ENCODE measurements at places on chromosomes 7 and 10.

DNA sequence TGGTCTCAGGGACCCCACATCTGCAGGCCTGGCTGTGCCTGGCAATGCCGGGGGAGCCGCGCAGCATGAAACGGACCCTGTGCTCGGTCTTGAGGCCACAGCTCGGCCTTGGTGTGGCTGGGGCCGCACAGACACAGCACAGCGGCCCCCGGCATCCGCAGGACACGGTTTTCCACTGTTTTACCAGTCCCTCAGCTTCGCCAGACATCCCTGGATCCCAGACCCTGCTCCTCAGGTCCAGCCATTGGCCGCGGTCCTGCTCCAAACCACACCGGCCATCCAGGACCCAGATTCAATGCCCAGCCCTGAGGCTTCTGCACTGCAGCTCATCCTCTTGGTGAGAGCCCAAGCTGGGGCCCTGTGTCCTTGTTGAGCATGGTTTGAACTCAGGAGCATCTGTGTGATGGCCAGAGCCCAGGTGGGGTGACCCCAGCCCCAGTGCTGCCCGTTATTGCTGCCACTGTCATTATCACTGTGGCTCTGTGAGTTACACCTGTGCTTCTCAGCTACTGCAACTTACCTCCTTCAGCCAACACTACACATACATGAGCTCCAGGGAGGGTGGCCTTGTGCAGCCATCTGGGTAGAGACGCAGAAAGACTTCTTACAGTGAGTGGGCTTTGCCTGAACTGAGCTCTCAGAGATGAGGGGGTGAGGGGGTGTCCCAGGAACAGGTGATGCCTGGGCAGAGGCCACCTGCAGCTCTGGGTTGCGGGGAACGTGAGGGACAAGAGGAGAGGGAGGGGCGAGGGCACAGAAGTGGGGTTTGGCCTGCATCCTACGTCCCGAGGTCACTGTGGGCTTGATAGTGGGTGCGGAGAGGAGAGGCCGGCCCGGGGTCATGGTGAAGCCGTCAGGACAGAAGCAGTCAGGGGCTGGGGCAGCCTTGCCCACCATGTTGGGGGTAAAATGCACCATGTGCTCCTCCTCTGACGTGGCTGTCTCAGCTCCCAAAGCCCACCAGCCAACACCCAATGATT lies 567.6 kb downstream of the PTPRN2 start:
- no peak for DNase-seq

DNA sequence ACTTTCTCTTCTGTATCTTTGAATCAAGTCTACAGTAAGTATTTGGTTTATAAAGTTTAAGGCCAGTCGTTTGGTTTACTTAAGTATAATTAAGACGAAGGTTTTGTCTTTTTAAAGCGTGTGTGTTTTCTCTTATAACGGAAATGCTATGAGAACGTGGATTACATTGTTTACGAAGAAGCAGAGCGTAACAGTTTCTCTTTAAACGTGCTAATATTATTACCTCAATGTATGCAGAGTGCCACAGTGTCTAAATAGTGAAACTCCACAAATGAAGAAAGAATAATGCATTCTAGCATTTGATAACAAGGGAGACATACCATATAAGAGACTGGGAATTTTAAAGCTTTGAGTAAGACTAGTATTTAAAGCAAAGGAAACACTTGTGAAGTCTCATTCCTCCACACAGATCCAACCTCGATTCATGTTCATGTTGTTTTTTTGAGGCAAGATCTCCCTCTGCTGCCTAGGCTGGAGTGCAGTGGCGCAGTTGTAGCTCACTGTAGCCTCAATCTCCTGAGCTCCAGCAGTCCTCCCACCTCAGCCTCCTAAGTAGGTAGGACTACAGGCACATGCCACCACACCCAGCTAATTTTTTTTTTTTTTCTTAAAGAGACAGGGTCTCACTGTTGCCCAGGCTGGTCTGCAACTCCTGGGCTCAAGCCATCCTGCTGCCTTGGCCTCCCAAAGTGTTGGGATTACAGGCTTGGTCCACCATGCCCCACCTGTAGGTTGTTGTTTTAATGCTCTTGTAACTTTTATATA lies 75.1 kb downstream of the ANKRD61 start:
- peak; percentile 25 for DNase-seq

- DNase-seq: no peak
Measured at GRCh38 chr10:131090761-131091661, 220.5 kb downstream of the TCERG1L start.

GRCh38 chr10:15856328-15857015 lies 3.8 kb downstream of the MINDY3 start:
- no peak for DNase-seq

- no peak for DNase-seq
Measured at GRCh38 chr10:106502641-106503040, 661.9 kb downstream of the SORCS1 start.

GRCh38 chr10:24897326-24897926 lies 55.0 kb downstream of the PRTFDC1 start:
- no peak for DNase-seq

DNA sequence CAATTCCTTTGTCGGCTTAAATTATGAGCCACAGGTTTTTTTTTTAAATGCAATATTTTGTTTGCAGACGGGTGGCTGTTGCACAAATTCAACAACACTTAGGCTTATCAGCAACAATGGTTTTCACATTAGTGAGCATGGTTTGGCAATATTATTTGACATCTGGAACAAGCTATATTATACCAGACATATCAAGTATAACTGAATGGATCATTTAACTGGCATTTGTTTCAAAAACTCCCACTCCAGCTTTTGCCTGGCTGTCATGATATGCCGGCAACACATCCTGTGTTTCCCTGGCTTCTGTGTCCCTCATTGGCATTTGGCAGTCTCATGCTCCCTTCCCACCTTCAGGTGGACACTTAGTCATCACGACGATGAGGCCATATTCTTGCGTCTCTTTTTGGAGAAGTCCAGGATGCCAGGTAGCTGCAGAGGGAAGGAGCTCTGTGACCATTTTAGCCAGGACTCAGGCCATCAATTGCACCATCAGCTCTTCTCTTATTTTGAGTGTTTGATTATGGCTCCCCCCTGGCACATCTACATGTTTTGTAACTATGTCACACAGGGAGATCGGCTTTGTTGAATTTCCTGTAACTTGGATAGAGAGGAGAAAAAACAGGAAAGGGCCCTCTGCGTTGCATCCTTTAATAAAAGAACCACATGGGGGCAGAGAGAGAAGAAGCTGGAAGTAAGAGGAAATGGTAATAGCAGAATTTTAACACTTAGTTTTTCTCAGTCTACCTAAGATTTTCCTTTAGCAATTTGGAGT lies 413.9 kb downstream of the LRMDA start:
- DNase-seq: no peak

DNA sequence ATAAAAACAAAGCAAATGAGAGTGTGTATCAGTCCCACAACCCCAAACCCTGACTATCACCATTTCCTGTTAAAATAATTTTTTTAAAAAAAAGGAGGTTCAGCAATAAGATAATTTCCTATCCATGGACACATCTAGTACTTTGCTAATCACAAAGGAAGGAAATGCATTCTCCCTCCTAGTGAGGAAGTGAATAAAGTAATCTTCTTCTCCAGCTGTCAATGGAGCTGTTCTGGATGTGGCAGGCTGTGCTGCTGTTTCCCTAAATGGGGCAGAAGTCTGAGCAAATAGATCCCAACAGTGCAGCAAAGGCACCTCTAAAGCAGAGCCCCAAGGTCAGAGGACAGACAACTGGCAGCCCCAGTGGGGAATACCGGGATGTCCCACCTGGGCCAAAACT lies 540.0 kb downstream of the KCNMA1 start:
- no peak for DNase-seq

GRCh38 chr10:84743483-84743882 lies 415.1 kb downstream of the CCSER2 start:
- no peak for DNase-seq

GRCh38 chr10:31318382-31318853 lies 598 bp upstream of the ZEB1 start:
- peak; percentile 87 for DNase-seq

DNA sequence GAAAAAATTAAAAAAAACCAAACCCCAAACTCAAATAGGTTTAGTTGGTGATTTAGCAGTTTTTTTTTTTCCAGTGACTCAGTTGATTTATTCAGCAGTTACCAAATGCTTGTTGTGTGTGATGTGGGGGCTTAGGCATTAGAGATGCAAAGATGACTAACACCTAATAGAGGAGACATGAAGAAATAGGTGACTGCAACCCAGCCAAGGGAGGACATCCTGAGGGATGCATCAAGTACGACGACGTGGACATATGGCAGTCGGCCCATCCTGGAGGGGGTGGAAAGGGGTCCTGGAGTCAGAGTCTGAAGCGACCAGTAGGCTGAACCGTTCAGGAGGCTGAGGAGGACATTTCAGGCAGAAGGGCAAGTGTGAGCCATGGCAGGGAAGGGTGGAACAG lies 35.5 kb downstream of the LRMDA start:
- DNase-seq: no peak

- DNase-seq: no peak
Measured at GRCh38 chr10:95814011-95814727, 58.2 kb downstream of the ENTPD1 start.

DNA sequence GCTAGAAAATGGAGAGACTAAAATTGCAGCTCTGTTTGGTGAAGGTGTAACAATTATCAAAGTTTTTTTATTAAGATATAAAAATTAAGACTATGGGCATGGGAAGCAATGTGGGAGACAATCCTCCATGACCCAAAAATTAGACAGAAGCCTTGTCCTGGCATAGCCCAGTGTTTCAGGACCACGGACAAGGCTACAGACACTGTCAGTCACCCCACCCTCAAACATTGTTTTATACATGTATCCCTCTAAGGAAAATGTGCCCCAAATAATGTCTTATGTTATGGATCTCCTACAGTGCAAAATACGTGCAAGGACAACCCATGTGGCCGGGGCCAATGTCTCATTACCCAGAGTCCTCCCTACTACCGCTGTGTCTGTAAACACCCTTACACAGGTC lies 24.0 kb downstream of the HABP2 start:
- no peak for DNase-seq

DNA sequence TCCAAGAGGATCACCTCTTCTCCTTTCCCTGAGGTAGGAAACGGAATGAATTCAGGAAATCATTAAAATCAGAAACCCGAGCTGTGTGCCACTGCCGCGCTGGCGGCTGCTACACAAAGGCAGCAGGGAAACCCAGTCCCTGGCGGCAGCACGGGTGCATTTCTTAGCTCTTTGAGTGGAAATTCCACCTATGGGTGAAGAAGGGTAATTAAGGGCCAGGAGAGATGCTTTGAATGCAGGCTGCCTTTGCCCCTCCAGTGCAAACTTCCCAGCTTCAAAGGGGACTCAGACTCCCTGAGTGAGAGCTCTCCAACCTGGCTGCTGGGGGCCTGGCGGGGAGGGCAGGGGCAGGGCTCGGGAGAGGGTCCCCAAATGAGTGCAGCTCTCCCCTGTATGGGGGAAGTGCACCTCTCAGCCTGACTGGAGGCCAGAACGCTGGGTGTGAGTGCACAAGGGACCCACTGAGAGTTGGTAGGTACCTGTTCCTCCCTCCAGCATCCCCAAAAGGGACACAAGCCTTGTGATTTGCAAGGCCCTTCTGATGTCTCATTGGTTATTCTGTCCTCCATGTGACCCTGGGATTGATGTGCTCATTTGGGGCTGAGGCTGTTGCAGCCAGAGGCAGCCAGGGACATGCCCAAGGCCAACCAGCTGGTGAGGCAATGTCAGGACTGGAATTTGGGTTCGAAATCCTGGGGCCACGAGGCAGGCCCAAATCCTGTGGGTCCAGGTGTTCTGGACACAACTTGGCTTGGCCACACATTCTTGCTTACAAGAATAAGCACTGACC lies 16.3 kb upstream of the ZMIZ1 start:
- no peak for DNase-seq

- DNase-seq: no peak
Measured at GRCh38 chr7:122412883-122413282, 108.3 kb upstream of the FEZF1 start.

- no peak for DNase-seq
Measured at GRCh38 chr7:2259480-2259879, 17.5 kb downstream of the NUDT1 start.

GRCh38 chr7:38020121-38020785 lies 99.8 kb downstream of the EPDR1 start:
- no peak for DNase-seq

DNA sequence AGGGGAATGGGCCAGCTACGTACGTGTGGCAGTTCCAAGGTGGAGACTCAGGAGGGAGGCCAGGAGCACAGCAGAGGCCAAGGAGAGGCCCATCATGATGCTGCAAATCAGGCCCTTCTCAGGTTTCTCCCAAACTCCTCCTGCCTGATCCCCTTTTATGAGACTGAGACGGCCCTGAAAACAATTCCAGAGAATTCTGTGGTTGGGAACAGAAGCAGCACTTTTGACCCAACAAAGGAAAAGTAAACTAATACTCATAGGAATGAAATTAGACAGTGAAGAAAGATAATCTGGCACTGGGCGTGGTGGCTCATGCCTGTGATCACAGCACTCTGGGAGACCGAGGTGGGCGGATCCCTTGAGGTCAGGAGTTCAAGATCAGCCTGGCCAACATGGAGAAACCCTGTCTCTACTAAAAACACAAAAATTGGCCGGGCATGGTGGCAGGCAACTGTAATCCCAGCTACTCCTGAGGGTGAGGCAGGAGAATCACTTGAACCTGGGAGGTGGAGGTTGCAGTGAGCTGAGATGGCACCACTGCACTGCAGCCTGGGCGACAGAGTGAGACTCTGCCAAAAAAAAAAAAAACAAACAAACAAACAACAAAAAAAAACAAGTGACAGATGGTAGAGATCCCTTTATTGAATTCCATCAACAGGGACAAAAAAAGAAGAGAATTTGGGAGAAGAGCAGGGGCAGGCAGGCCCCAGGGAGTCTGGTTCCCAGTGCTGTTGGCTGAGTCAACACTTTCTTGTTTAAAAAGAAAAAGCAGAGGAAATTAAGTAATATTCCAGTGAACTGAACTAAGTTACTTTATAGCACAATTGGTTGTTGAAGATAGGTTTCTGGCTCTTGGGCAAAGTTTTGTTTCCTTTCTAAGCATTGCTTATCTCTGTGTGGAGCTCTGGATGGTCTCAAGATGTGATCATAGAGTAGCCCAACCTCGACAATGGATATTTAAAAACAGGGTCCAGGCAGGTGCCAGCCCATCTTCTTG lies at the start of gene CCL26:
Gene CCL26 (minus strand): TSS at position 131 of the 997 bp plus-strand sequence. CDS start 35 bp downstream, at position 96.
- DNase-seq: no peak

- no peak for DNase-seq
Measured at GRCh38 chr7:91519241-91520158, 255.3 kb downstream of the FZD1 start.

- DNase-seq: no peak
Measured at GRCh38 chr10:36468620-36469019, 656.8 kb upstream of the ANKRD30A start.

GRCh38 chr7:47574482-47575329 lies 7.2 kb downstream of the TNS3 start:
- DNase-seq: no peak

GRCh38 chr10:33217854-33218253 lies 116.6 kb downstream of the NRP1 start:
- no peak for DNase-seq

DNA sequence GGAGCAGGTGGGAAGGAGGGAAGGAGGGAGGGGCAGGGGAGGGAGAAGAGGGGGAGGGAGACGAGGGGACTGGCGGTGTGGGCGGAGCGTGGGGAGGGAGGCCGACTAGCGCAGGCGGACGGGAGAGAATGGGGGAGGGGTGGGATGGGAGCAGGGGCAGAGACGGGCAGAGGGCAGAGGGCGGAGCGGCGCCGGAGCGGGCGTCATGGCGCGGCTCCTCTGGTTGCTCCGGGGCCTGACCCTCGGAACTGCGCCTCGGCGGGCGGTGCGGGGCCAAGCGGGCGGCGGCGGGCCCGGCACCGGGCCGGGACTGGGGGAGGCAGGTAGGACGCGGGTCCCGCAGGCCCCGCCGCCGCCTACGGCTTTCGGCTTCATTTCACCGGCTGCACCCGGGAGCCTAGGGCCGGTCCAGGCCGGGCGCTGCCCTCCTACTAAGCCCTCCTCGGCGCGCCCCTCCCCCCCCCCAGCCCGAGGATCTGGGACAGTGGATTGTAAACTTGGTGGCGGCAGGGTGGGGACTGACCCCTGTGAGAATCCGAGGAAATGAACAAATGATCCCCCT lies at the start of gene MSRB2:
Gene MSRB2 (plus strand): TSS at position 176 of the 562 bp plus-strand sequence. CDS start 30 bp downstream, at position 206.
- DNase-seq: peak; percentile 93

Measured in GM13977 (cell line).